A549 treated with RU486 at 1 μM for 4 hours (cell line): ENCODE measurements at places on chromosomes 12 and 14. TPM values are rescaled to one million over a fixed set of nuclear protein-coding genes. Genes with fewer than 3 reads are reported as not detected.

Gene IFT43
- total RNA-seq = 36.8 to 44.8 TPM (median 40.2 TPM) in 5 replicates

Gene CLEC4D
- total RNA-seq = not detected in 5 replicates

Gene UNC119B
- total RNA-seq = 21.9 to 30.7 TPM (median 26.6 TPM) in 5 replicates

Gene RPL10L
- total RNA-seq = not detected in 5 replicates

Gene ENDOU
- not detected in 5 replicates for total RNA-seq
